Stimulated activated CD4-positive, alpha-beta T cell treated with anti-CD3 and anti-CD28 coated beads, Interleukin-12 subunit alpha, Interleukin-12 subunit beta, amount 100 ng/mL, for 24 hours (primary cell): ENCODE measurements at places on chromosomes 1 and 21.

DNA sequence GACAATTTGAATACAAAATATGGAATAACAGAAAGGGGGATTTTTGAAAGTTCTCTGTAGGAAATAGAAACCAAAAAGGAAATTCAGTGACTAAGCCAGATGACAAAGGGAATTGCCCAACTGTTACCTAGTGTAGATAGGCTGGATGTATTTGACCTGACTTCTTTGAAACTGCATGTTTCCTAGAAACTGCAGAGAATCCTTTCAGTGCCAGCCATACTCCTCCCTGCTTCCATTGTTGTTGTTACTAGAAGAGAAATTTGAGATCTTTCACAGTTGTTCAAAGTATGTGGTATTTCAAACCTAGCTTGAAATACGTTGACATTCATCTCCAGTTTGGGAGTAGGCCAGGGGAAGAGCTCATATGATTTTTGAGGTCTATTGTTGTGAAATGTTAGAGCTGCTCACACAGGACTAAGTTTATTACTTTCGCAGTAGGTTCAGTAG, 1.8 kb upstream of the GBP5 start:
- no peak for DNase-seq

- no peak for DNase-seq
Measured at GRCh38 chr21:14690886-14691285, 144.8 kb upstream of the SAMSN1 start.

- DNase-seq: no peak
Measured at GRCh38 chr1:216902669-216903381, 179.6 kb upstream of the ESRRG start.

GRCh38 chr1:16068356-16069270, 4.8 kb downstream of the FAM131C start:
- no peak for DNase-seq

- DNase-seq: no peak
Measured at GRCh38 chr1:12772520-12772919, 1.0 kb upstream of the PRAMEF12 start.
